Frontal cortex (tissue), 4 donors: ENCODE measurements at places on chromosomes 6 and 20. TPM values are rescaled to one million over a fixed set of nuclear protein-coding genes. Genes with fewer than 3 reads are reported as not detected.
A peak's percentile ranks its signal among the peaks of the same experiment; 100 is the strongest.

- DNase-seq, result peak; percentile 90
Observed at GRCh38 chr6:31403283-31404060, at the start of gene MICA. Gene MICA, plus strand, starts transcription at chr6:31403595. Its CDS starts 38 bp downstream, at chr6:31403633.

GRCh38 chr20:44559302-44559701 lies 23.1 kb upstream of the PKIG start:
- DNase-seq, result no peak

RCAN2 gene
- 15.1 TPM for total RNA-seq

FAXC gene
- 41.6 TPM for total RNA-seq

GRCh38 chr6:73579389-73579788 lies 58.6 kb upstream of the EEF1A1 start:
- no peak for DNase-seq

ZSCAN23 gene
- total RNA-seq, result 11.0 TPM

DNA sequence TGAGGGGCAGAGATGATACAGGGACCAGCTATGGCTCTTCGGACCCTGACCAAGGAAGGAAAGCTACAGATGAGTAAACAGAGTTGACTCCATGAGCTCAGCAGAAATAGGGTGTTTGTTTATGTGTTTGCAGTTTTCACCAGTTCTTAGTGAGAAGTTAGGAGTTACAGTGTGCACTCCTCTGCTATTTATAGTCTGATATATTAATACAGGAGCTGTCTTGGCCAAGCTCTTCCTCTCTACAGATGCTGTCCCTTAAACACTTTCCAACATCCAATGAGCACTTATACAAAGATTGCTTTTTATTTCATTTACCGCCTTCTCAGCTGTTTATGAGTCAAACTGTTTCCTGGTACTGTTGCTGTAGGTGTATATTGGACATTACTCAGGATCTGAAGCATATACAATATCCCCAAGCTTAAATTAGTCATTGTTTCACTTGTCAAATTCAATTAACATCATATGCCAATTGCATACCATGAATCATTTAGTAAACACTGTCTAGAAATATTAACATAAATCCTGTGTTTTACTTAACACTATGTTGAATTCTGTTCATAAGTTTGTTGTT lies 618.0 kb downstream of the PRKN start:
- DNase-seq, result no peak

- DNase-seq, result no peak
Observed at GRCh38 chr20:58433759-58434158, 44.7 kb downstream of the VAPB start.

DNA sequence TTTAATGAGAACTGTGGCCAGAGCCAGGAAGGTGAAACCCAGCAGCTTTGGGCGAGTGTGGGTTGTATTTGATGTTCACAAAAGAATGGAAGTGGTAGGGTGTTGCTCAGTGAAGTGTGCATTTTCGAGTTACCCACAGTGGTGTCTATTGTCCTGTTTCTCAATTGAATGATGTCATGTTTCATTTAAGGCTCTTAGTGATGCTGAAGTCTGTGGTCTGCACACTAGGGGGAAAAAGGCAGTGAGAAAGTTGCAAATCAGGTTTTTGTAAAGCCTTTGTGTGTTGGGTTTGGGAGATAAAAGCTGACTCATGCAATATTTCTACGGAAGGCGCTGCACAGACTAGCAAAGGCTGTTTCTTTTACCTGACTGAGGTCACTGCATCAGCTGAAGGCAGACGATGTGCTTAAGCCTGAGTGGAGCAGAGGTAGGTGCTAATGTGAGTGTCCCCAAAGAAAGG lies 121.1 kb downstream of the PLEKHG1 start:
- DNase-seq, result no peak

DNA sequence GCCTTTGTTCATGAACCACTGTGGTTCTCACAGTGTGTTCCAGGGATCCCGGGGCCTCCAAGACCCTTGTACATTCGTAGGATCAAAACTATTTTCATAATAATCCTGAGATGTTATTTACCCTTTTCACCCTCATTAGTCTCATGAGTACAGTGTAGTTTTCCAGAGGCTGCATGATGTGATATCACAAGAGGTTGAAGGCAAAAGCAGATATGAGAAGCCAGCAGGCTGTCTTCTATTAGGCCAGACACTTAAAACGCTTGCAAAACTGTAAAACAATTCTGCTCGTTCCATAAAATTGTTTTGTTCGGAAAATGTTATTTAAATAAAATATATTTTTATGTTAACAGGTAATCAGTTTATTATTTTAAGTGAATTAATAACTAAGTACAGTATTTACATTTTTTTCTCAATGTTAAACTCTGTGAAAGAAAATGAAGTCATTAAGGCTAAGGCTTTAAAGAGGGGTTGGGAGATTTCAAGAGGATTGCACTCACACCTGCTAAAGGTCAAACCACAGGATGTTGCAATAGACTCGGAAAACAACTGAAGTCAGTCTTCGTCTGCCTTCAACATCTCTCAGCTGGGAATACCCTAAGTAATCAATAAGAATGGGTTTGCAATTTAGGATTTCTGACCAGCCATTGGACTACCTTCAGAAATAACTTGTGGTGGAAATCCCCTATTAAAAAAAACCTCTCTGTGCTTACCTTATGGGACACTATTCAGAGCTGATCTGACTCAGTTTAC lies 474.2 kb downstream of the KIF16B start:
- DNase-seq, result no peak

DUSP15 gene
- 9.8 TPM for total RNA-seq

MAK gene
- total RNA-seq, result under 0.01 TPM

GRCh38 chr20:61871160-61871559 lies 194.5 kb downstream of the TAF4 start:
- DNase-seq, result no peak

GRCh38 chr6:169530752-169531123 lies 171.1 kb downstream of the WDR27 start:
- DNase-seq, result no peak

- DNase-seq, result no peak
Observed at GRCh38 chr6:154931711-154932424, 63.2 kb upstream of the TIAM2 start.

DNA sequence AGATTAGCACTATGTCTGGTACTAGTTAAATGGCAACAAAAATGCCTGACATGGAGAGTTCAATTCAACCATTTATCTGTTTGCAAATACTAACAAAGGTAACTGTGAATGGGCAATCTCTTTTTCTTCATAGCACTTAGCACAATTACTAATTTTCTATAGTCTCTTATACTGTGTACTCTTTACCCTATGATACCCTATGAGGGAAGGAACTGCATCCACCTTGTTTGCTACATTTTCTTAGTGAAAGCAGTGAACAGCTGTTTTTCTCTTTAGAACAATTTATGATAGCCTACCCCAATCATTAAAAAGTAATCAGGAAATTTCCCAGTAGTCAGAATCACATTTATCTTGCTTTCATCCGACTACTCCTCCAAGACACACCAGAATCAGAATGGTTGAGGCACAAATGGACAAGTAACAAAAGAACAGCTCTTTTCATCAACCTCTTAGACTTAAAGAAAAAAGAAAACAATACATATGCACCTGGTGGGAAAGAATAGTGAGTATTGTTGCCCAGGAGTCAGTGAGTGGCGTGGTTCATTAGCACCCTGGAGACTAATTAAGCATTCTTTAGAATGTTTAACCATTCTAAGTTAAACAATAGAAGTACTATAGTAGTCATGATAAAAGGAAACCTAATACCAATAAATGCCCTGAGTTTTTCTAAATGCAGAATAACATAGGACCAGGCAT lies 16.7 kb downstream of the ZNF292 start:
- no peak for DNase-seq

GRCh38 chr6:35128042-35128441 lies 13.1 kb downstream of the TCP11 start:
- no peak for DNase-seq

- no peak for DNase-seq
Observed at GRCh38 chr6:25954756-25955155, 7.8 kb upstream of the TRIM38 start.

GRCh38 chr6:135230711-135231468 lies 49.8 kb downstream of the MYB start:
- no peak for DNase-seq

ZC3H12D gene
- 0.41 TPM for total RNA-seq

- DNase-seq, result no peak
Observed at GRCh38 chr6:163874784-163875183, 460.3 kb downstream of the QKI start.

- DNase-seq, result no peak
Observed at GRCh38 chr20:46945465-46945864, 50.8 kb downstream of the EYA2 start.

SPATS1 gene
- total RNA-seq, result 0.41 TPM

HAO1 gene
- under 0.01 TPM for total RNA-seq

- no peak for DNase-seq
Observed at GRCh38 chr6:43772681-43773049, 2.7 kb downstream of the VEGFA start.

DNA sequence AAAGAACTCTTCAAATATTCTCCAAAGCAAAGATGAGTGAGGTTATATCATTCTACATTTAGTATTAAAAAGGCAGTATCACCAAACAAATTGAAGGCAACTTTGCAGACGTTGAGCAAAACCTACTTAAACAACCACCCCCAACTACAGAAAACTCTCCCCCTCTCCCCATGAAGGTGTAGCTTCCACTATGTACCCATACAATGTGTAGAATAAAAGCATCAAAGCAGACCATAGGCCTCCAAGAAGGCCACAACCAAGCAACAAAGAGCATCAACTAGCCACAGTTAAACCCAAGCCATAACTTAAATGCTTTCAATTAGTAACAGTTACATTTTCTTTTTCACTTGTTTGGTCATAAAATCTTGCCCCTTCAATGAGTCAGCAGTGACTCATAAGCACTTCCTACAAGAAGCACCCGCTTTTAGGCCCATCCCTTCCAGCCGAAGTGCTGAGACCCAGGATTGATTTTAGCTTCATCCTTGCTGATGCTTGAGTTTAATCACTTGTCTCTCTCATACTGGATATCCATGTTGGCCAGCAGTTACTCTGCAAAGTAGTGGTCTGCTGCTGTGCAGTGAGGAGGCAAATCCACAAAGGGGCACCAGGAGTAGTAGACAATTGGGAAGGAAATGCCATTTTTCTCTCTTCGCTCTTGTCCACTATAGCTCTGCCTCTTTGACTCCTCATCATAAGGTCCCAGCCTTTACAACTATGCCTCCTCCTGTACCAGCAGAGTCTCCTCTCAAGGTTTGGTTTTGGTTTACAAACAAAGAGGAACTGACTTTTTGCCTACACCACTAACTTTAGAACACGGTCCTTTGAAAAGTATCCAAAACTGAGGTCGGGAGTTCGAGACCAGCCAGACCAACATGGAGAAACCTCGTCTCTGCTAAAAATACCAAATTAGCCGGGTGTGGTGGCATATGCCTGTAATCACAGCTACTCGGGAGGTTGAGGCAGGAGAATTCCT lies 8.4 kb upstream of the NUP153 start:
- DNase-seq, result no peak

HLA-DRB5 gene
- 1.6 TPM for total RNA-seq

LY6G6C gene
- total RNA-seq, result not detected

- no peak for DNase-seq
Observed at GRCh38 chr6:161038229-161039031, 46.9 kb downstream of the MAP3K4 start.

TEAD3 gene
- 0.41 TPM for total RNA-seq

DNA sequence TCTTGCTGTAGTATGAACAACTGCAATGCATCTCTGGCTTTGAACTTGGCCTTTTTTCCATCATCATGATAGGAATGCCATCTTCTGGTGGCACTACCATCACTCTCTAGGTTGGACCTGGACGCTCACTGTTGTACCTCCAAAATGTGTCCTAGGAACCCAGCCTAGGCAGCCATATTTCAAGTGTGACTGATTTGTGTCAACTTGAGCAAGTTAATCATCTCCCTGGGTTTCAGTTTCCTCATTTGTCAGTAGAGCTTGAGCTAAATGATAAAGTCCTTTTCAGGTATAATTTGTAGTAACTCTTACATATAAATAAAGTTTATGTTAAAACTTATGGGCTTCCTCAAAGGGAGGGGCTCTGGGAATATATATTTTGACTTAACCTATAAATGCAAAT lies 241.7 kb upstream of the CEP162 start:
- no peak for DNase-seq

ARFGEF3 gene
- total RNA-seq, result 37.1 TPM

GRCh38 chr20:53926428-53927028 lies 143.9 kb downstream of the BCAS1 start:
- no peak for DNase-seq

OTOR gene
- 0.82 TPM for total RNA-seq

DNA sequence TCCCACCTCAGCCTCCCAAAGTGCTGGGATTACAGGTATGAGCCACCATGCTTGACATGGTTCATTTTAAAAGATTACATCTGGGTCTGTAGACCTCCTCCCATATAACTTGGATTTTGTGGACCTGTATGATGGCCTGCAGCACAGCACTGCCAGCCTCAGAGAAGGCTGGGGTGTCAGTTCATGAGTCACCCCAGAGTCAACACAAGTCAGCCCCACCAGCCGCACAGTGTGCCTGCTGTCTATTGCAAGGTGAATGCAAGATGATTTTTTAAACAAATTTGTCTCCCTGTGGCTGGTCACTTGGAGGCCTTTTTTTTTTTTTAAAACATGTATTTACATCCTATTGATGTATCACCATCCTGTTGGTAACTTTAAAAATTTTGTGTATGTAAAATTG lies 76.7 kb downstream of the RREB1 start:
- no peak for DNase-seq

PNPLA1 gene
- not detected for total RNA-seq

PDYN gene
- total RNA-seq, result 16.3 TPM

GRCh38 chr6:75052491-75052890 lies 153.4 kb downstream of the COL12A1 start:
- DNase-seq, result no peak
